ENCODE measurements at places on chromosomes 5 and 9.
A peak's percentile ranks its signal among the peaks of the same experiment; 100 is the strongest.

DNA sequence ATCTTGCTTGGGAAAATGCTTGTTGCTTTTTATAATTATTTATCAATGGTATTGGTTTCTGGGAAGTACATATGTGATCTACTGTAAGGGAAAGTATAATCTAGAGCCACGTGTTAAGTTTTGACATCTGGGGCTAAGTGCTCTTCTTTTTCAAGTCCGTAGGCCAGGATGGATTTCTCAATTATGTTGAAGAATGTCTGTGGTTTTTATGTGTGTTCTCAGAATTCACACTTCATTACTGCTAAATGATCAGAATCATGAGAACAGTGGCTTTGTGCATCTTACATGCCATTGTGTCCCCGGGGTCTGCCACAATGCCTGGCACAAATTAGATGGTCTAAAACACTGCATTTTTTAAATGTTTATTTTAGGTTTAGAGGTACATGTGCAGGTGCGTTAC, 14.5 kb upstream of the AUH start:
- DNase-seq: no peak

GRCh38 chr9:75120686-75121085, 32.4 kb downstream of the OSTF1 start:
- no peak for DNase-seq

GRCh38 chr9:137519553-137519952, 30.6 kb downstream of the PNPLA7 start:
- DNase-seq: peak; percentile 15

- no peak for DNase-seq
Measured at GRCh38 chr5:90873033-90873517, 314.5 kb downstream of the ADGRV1 start.

DNA sequence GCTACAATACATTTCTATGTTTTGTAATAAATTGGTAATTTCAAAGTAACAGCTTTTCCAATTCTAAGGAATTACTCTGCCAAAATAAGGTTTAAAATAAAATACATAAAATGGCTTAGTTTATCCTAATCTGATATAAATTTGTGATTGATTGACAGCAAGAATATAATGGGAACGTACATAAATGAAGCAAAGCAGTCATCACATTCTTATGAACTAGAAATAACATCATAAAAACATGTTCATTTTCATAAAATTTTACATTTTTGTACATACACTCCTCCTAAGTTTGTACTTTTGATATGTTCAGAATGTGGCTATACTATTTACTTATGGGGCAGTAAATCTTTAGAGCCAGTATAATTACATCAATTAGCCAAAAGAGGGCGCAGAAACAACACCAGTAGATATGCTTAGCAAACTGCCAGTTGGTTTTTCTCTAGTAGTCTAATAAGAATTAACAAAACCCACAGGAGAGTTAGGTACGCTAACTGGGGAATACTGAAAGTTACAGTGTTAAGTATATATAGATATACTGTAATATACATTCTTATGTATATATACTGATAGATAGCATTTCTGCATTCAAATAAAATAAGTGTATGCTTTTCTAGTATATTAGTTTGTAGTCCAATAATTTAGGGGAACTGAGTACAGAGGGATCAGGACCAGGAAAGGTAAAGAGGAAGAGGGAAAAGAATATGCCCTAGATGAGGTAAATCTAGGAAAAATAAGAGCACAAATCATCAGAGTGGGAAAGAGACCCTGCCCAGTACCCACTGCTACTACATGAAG, 76.8 kb downstream of the ZDHHC21 start:
- no peak for DNase-seq

DNA sequence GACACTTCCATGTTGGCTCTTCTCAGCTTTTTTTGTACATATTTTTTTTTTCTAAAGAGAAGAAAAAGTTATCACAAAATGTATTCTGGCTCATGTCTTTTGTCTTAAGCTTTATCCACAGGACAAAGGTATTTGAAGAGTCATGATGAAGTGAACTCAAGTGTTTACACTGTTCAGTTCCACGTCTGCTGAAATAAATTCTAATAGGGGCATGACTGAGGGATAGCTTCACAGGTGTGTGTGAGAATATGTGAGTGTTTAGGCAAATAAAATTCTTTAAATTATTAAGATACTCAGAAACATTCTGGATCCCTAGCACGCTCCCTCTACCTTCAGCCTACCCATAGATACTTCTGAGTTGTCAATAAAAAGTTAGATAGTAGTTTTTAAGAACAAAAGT, 59.8 kb downstream of the BAAT start:
- no peak for DNase-seq

DNA sequence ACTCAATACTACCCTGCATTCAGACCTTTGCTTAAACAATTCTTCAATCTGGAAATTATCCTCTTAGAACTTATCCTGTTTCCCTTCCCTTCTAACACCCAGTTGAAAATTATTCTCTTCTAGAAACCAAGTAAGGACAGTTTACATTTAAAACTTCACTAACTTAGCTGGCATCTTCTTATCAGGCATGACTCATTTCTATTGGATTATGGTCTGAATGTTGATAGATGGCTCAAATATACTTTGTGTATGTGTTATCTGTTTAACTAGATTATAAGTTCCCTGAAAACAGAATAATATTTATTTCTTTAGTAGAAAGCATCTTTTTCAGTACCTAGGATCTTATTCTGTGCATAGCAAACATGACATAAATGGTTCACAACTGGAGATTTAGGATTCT, 161.9 kb downstream of the PPP2R2B start:
- DNase-seq: no peak

DNA sequence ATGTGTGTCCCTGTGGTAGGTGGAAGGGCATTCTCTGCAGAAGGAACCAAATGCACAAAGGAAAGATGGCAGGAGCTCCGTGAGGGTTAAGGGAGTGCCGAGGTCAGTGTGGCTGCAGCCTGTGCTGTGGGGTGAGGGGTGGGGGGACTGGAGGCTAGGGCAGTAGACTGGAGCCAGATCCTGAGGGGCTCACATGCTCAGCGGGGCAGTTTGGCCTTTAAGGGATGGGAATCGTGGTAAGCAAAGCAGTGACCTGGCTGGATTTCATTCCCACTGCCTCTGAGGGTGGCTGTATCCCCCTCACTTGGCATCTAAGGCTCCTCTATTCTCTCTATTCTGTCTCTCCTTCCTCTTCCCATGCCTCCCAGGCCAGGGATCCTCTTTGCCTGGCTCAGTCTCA, 15.6 kb downstream of the PITX1 start:
- no peak for DNase-seq

GRCh38 chr5:152824316-152824715, 419.2 kb upstream of the NMUR2 start:
- no peak for DNase-seq

GRCh38 chr5:68965926-68966325, 127.9 kb upstream of the SLC30A5 start:
- DNase-seq: no peak

GRCh38 chr5:128844354-128844923, 120.8 kb upstream of the SLC27A6 start:
- DNase-seq: no peak

DNA sequence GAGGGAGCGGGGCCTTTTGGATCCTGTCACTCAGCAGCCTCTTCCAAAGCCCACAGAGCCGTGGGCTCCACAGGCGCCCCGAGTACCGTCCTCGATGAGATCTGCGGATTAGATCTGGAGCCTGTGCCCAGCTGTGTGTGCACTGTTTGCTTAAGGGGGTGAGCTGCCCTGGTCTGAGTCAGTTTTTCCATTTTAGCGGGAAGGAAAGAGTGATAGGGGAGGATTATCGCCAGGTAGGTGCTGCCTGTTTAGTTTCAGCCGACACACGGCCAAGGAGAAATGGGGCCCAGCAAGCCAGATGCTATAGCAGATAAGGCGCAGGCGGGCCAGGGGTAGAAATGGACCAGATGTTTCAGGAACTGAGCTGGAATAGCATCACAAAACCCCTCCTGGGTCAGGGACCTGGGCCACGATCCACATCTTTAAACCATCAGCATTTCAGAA, 18.1 kb downstream of the COL5A1 start:
- no peak for DNase-seq
